ENCODE measurements at places on chromosomes 1 and 21.

- DNase-seq, result no peak
Observed at GRCh38 chr1:6273380-6273891, 12.5 kb upstream of the GPR153 start.

DNA sequence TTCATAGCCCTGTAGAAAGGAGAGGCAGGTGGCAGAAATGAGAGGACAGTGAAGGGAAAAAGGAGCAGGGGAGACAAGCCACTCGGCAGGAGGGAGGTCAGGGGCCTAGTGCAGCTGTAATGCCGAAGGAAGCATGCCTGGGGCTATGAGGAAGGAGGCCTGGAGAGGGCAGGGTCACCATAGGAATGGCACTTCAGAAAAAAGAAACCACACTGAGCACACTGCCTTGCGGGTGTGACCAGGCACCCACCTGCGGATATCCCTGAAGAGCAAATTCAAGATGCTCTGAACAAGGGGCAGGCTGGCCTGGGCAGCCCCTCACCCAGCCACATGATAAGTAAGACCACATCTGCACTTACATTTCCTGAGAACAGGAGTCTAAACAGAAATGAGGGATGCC, 104.7 kb downstream of the JAK1 start:
- no peak for DNase-seq

DNA sequence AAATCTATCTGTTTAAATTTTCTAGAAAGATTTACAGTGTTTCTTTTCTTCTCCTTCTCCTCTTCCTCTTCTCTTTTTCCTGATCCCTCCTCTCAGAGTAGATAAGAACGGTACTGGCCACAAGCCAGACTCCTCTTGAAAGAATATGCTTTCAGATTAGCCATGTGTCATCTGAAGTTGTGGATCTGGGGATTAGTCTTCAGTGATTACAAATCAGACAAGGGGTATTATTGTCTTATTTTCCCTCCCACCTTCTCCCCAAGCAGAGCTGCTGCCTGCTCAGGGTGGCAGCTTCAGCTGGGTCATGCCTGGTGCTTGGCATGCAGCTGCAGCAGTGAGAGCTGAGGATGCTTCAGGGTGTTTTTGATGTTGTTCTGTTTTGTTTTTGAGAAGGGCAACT, 42.7 kb downstream of the SGIP1 start:
- DNase-seq, result no peak

- no peak for DNase-seq
Observed at GRCh38 chr1:110538075-110538474, 19.1 kb upstream of the KCNA10 start.

- no peak for DNase-seq
Observed at GRCh38 chr1:64357422-64357821, 112.5 kb upstream of the CACHD1 start.

GRCh38 chr1:158686111-158687009, at the start of gene SPTA1:
SPTA1 (minus strand) TSS chr1:158686715; CDS start chr1:158686517, 198 bp downstream.
- no peak for DNase-seq

- DNase-seq, result no peak
Observed at GRCh38 chr21:32515874-32516273, 69.4 kb downstream of the TCP10L start.

DNA sequence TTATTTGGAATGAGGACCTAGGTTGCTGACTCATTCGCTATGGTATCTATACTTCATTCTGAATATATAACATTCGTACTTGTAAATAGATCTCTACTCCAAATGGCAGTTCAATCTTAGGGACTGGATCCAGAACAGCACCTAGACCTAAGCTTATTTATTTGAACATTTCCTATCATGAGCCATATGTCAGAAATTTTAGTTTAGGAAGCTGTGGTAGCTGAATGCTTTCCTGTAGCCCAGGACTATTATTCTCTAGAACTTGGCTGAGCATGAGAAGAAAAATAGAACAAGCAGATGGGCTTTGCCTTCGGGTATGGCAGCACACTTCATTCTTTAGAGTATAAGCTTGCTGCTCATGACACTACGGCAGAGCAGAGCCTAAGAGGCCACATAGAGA, 1114.4 kb upstream of the B3GALT2 start:
- DNase-seq, result no peak

DNA sequence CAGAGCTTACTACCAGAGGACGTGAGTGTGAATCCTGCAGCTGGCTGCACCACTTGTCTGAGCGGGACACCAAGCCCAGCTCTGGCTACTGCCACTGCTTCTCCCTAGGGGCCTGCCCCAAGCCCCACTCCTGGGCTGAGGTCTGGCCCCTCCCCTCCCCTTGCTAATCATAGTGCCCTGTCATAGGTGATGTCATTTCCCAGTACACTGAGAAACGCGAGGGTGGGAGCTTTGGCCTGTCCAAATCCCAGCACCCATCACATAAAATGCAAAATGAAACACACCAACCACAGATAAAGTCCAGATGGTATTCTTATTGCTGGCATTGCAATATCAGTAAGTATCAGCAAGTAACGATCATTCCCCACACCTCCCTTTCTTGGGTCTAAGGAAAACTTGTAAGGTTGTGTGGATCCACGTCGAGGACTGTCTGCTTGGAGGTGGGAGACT, 77.7 kb downstream of the TOMM20 start:
- no peak for DNase-seq

- no peak for DNase-seq
Observed at GRCh38 chr1:180860535-180860934, 52.2 kb upstream of the KIAA1614 start.

GRCh38 chr1:70706381-70707037, 295.4 kb downstream of the CTH start:
- no peak for DNase-seq

GRCh38 chr1:83741770-83742169, 257.2 kb downstream of the TTLL7 start:
- no peak for DNase-seq

DNA sequence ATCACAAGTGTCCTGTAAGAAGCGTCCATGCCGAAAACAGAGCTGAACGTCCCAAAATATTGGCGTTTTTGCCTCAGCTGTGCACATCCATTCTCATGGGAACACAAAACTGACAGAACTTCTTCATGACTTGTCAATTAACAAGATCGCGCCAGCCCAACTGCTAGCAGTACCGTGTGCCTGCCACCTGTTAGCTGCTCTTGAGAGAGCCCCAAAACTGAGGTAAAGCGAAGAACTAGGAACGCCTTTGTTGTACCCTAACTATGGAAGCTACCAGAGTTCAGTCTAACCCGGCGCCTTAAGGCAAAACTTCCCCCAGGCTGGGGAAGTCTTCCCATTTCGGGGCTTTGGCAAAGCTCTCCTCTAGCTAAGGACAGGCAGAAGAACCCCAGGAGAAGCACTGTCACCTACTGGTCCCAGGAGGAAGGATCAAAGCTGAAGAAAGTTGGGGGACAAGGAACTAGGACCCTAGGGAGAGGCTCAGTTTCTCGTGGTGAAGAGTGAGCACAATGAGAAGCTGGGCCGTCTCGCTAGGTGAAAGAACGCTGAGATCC, 719 bp downstream of the EYA3 start:
- DNase-seq, result no peak

GRCh38 chr21:20875742-20876141, 122.5 kb upstream of the NCAM2 start:
- DNase-seq, result no peak

- no peak for DNase-seq
Observed at GRCh38 chr1:154501423-154502065, 475 bp upstream of the TDRD10 start.

- no peak for DNase-seq
Observed at GRCh38 chr1:62637392-62638105, 40.2 kb downstream of the ANGPTL3 start.

DNA sequence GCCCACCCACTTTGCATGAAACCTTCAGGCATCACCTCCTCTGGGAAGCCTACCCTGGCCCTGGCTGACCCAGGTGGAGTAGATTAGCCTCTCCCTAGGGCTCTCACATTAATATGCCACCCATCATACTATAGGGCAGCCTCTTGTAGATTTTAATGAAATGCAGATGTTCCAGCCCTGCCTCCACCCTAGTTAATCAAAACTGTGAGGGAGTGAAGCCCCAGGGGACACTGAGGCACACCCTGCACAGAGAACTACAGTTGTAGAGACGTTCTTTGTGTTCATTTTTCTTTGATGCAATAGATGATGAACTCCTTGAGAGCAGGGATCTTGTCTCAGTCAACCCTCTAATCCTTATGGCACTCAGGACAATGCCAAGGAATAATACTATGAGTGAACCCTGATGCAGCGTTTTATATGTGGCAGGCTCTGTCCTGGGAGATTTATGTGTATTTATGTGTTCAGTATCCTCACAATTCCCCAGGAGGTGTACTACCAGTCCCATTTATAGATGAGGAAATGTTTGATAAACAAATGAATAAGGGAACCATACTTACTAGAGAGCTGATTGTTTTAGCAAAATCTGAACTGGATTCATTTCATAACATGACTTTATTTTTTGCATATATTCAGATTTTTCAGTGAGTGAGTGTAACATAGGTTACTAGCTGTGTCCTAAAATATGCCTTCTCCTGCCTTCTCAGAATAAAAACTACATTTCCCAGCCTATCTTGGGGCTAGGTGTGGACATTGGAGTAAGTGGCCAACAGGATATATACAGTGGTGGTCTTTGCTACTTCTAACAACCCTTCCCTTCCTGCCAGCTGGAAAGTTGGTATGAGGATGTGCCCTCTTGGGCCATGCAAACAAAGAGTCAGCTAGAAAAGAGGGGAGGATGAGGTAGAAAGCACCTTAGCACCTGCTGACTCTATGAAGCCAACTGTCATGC, 23.5 kb upstream of the PRELP start:
- DNase-seq, result no peak

GRCh38 chr1:186474208-186474607, 13.3 kb upstream of the PDC start:
- DNase-seq, result peak; percentile 29

DNA sequence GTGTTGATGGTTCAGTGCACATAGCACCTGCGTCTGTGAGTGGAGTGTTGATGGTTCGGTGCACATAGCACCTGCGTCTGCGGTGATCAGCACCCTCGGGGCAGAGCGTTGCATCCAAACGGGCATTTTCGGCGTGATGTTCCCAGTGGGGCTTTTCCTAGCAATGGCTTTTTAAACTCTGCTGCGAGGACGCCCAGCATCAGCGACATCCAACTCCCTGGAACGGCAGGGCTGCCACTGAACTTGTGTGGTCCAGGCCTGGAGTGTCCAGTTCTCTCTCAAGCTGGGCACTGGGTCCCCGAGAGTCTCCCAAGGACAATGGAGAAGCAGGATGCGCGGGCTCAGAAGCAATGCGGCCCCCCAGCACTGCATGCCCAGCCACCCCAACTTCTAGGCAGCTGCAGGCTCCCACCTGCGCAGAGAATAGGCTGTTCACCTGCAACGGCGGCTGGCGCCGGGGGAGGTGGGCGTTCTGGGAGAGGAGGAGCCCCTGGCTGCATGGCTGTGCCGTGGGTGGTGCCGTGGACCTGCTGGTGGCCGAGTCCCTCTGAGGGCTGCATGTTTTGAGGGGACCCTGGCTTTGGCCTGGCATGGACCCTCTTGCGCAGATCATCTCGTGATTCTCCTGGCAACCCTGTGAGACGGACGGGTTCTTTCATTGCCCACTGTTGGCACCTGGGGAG, 10.1 kb upstream of the C1orf174 start:
- DNase-seq, result no peak

DNA sequence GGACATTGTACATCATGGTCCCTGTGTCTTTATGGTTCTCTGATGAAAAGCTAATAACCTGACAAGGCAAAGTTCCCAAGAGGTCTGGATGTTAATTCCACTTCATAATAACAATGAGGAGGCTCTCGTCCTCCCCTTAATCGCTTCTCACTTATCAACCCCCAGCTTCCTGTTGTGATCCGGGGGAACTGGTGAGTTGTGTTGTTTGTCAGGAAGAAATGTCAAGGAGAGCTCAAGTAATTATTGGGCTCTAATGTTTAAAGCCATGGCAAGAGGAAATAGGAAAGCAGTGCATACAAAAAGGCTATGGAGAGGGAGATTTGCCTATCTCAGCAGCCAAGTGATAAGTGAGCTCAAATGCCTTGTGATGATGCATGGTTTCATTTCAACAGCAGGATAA, 42.8 kb upstream of the RASAL2 start:
- DNase-seq, result no peak

DNA sequence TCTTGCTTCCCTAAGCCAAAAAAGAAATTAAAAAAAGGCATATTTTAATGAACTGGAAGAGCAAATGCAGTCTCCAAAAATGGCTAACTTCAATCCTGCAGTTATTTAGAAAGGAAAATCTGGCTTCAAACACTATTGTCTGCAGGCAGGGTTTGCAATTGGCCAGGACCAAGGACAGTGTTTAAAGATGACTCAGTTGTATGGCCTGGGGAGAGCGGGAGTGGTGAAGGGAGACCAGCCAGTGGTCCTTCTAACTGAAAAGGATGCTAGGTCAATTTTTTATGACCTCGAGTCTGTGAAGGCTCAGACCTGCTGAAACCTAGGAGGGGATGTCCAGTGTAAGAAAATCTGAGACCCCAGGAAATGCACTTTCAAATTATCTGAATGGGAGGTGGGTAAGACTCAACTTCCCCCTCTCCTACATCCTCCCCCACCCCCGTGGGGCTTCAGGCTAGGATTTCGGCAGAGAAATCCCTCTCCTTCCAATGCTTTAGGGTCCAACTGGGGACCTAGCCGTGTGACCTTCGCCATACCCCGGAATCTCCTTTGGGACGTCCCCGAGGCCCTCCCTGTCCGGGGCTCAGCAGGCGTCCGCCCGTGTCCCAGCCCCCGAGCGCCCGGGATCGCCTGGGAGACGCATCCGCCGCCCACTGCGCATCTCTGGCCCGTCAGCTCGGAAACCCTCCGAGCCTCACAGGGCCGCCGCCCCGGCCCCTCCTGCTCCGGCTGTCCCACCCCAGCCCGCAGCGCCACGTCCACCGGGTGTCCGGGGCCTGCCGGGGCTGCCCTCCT, 602 bp upstream of the RIMKLA start:
- DNase-seq, result no peak

- DNase-seq, result no peak
Observed at GRCh38 chr1:28804071-28804470, 7.9 kb upstream of the OPRD1 start.

DNA sequence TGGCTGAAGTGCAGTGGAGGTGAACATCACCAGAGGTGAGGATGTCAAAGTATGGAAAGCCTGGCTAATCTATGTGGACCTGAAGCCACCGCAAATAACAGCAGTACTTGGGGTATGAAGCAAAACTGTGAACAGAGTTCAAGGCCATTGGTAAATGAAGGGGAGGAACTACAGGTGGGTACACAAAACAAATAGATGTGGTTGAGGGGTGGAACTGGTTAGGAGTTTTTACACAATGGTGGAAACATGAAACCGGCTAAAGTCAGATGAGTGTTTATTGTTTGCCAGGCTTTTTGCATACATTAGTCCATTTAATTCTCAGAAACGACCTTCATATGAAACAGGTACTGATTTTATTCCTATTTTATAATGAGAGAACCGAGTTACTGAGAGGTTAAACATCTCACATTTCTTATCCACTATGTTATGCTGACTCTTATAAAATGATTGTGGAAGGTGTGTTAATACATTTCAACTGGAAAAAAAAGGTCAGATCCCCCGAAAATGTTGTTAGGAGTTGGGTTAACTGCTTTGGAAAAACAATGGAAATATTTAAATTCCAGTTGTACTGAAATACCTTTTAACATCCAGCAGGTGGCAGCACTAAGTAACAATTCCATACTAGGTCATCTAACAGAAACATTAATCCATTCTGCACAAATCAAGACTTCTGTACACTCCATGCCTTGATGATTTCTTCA, 44.3 kb upstream of the GTF2B start:
- DNase-seq, result peak; percentile 8
